BJ (cell line): ENCODE measurements at places on chromosomes 2 and 18.

DNA sequence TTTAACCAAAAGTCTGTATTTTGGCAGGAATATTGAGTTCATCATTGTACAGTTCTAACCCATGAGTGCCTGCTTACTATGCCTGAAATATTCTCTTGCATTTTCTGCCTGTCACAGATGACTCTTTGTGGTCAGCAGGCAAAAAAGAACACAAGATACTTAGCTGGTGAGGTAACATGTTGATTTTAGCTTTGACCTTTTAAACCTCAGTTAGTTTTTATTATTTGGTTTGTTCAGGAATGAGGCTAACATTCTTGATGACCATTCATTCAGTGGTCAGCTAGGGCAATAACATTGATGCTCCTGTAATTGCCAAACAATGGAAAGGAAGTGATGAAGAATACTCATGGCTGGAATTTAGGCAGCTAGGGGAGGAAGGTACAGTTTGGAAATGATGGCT lies 491.2 kb downstream of the PIK3C3 start:
- peak; percentile 8 for DNase-seq

GRCh38 chr2:106885971-106886915 lies at the start of gene ST6GAL2:
TSS of gene ST6GAL2 (minus strand) at chr2:106886167. CDS start at chr2:106843977, 42,190 bp downstream.
- no peak for DNase-seq

DNA sequence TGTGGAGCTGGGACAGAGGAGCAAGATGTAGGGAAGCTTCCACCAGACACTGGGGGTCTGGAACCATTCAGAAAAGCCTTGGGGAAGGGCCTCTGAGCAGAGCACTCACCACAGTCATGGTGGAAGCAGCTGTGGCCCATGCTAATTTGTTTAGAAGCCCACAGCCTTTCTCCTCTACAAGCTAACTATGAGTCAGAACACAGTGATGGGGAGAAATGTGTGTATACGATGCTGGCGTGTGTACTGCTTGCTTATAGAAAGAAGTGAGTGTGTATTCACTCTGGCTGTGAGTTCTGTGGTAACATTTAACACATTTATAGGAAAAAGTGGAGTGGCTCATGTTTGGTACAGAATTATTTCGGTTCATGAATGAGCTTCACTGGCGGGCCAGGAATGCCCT lies 157.0 kb upstream of the ACAA2 start:
- DNase-seq, result no peak

- DNase-seq, result no peak
Observed at GRCh38 chr18:35172009-35172408, 68.8 kb upstream of the ZNF397 start.

DNA sequence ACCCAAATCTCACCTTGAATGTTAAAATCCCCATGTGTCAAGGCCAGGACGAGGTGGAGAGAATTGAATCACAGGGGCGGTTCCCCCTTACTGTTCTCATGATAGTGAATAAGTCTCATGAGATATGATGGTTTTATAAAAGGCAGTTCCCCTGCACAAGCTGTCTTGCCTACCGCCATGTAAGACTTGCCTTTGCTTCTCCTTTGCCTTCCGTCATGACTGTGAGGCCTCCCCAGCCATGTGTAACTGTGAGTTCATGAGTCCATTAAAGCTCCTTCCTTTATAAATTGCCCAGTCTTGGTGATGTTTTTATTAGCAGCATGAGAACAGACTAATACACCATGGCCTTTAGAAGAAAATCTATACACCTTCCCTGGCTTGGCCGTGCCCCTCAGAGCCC lies 7.4 kb upstream of the MBP start:
- DNase-seq, result no peak

GRCh38 chr2:201448061-201448460 lies 3.2 kb downstream of the TRAK2 start:
- no peak for DNase-seq

DNA sequence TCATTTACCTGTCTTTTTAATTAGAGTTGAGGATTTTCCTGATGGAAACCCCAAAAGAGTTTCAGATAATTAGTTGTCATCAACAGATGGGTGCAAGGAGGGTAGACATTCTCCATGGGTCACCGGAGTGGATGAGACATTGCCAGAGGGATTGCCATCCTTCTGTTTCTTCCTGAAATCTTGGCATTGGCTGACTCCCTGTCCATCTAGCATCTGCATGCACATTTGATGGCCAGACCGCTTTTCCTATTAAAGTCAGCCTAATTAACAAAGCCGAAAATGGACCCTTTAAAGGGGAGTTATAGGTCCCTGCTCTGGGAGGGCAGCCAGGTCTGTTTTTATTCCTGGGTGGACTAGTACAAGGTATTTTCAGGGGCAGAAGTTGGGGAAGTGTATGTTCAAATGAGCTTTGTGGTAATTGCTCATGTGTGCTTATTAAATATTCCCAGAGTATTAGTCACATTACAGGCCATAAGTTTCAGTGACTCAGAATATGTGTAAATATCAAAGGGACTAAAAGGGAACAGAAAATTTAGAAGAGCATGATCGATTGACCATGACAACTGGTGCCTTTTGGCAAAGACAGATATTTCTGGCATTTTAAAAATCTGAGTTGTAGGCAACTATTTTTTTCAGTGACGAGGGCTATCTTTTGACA lies 209.8 kb downstream of the PHLPP1 start:
- DNase-seq, result no peak

- no peak for DNase-seq
Observed at GRCh38 chr2:141323571-141323970, 807.2 kb downstream of the LRP1B start.

GRCh38 chr2:150681120-150681804 lies 193.8 kb upstream of the RND3 start:
- peak; percentile 95 for DNase-seq

DNA sequence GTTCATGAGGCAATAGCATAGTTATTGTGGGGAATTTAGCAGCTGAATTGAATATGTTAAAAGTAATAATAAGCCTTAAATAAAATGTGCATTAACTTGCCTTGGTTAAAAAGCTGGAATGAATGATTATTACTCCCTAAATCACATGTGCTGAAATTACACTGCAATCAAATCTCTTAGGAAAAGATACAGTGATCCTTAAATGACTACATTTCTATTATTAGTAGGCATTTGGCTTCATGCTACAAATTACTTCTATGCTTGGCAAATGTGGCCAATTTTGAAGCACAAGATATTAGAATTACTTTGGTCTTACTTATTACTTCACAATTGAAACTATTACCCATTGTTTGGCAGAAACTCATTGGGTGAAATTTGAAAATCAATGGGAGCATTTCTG lies 5.4 kb downstream of the RND3 start:
- no peak for DNase-seq

DNA sequence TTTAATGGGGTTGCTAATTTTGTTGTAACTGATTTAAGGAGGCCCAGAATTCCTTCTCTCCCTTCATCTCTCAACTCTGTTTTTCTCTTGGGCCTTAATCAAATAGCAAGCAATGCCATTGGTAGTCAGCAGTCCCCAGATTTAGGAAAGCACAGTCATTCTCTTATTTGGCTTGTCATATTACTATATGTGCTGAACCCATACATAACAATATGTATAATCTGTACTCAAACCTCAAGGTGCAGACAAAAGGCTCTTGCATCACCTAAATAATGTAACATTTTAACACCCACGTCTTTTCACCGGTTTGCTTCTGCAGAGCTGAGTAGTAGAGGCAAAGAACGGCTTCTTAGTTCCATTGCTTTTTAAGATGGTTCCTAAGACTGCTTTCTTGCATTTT lies 33.4 kb downstream of the METTL8 start:
- DNase-seq, result no peak

GRCh38 chr2:102166189-102166845 lies 20.5 kb upstream of the IL1RL2 start:
- DNase-seq, result peak; percentile 76

DNA sequence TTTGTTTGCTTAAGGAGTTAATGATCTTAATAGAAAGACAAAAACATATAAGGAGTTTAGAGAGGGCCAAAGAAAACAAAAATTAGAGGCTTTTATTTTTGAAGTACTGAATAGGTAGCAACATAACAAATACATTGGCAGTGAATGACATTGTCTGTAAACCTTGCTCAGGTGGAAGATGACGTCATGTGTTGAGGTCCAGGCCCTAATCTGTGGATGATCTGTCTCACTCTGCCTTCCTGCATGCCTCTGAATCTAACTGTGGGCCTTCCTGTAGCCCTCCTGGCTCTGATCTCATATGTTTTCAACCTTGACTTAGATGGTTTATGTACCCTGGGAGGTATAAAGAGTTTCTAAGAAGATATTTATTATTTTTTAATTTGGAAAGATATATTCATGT lies 58.1 kb upstream of the DYNAP start:
- no peak for DNase-seq

DNA sequence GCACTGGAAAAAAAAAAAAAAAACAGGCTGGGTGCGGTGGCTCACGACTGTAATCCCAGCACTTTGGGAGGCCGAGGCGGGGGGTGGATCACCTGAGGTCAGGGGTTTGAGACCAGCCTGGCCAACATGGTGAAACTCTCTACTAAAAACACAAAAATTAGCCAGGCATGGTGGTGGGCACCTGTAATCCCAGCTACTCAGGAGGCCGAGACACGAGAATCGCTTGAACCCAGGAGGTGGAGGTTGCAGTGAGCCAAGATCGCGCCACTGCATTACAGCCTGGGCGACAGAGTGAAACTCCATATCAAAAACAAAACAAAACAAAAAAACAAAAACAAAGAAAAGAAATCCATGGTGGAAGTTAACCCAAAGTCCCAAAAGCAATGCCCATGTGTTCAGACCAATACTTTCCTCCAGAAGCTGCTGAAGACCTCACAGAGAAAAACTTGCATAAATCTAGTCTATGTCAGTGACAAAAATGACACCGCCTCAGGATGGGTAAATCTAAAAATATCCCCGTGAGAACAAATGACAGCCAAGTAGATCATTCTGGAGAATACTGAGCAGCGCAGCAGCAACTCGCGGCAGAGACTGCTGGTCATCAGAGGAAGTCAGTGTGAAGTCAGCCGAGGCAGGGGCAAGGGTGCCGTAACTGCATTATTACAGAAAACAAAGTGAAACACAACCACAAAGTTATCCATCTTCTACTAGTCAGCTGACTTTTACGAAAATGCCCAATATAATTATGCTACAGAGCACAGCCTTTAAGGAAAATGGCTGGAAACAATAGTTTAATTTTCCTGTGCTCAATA lies 41.0 kb downstream of the LPIN2 start:
- DNase-seq, result no peak

- DNase-seq, result peak; percentile 12
Observed at GRCh38 chr2:144550911-144551310, 31.0 kb upstream of the ZEB2 start.

DNA sequence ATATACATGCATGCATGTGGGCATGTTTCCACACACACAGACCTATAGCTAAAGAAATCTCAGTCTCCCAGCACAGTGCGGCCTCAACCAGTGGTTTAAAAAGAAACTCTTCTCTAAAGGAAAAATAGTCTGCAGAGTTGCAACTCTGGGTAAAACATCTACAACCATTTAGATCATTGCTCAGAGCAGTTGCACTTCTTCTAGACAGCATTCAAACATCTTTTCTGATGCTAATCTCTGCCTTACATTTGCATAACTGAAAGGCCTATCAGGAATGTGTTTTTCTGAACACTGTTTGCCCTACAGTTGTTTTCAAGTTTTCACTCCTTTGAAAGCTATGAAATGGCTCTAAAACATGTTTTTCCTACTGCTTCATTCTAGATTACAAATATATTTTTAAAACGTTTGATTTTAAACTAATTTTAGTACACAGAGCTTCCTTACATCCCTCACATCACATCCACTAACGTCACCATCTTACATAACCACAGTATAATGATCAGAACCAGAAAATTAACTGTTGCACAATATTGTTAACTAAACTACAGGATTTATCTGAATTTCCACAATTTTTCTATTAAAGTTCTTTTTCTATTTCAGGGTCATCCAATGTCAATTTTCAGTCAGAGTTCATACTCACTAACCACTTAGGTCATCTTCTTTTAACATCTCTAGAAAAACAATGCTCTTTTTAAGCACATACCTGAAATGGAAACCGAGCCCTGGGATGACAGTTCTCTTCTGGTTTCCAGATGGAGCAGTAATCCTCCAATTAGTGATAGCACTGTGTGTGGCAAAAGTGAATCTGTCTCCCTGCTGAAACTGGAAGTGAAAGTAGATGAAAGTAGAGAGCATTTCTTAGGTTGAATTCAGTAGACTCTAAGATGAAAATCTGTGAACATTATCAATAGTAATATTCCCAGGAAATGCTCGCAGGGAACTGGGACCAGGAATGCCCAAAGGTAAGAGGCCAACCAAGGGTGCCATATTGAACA lies 501.6 kb upstream of the GCFC2 start:
- DNase-seq, result no peak
